ENCODE measurements at places on chromosomes 2 and 18. TPM values are rescaled to one million over a fixed set of nuclear protein-coding genes. Genes with fewer than 3 reads are reported as not detected.
A peak's percentile ranks its signal among the peaks of the same experiment; 100 is the strongest.

Gene PLGLB1
- total RNA-seq: not detected

Gene KCTD1
- total RNA-seq: 63.2 TPM

DNA sequence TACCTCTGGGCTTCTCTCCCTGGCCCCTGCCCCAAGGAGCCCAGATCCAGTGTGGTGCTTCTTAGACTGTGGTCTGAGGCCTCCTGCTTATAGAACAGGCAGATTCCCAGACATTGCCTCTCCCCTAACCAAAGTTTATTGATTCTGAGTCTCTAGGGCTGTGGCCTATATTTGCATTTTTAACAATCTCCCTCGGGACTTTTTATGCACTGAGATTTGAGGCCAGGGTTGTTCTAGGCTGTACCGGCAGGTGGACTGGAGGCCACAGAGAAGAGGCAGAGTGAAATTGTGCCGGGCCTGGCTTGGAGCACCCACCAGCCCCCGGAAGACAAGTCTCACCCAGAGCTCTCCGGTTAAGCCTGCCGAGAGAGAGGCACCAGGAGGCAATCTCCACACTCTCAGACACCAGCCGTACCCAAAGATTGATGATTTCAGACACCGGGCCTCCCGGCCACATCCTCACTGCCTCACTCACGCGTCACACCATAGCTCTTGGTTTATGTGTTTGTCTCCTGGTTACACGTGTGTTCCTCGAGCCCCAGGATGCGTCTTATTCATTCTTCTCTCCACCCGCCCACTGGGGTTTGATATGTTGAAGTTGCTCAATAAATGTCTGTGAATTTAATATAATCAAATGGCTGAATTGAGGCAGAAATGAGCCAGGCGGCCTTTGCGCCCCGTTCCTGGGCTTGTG is 203.7 kb downstream of the KLHL29 start:
- H3K4me3 ChIP-seq: no peak overlapping the region
- no peak for DNase-seq
- no peaks in the 10 kb centered on the region for H3K27me3 ChIP-seq

DNA sequence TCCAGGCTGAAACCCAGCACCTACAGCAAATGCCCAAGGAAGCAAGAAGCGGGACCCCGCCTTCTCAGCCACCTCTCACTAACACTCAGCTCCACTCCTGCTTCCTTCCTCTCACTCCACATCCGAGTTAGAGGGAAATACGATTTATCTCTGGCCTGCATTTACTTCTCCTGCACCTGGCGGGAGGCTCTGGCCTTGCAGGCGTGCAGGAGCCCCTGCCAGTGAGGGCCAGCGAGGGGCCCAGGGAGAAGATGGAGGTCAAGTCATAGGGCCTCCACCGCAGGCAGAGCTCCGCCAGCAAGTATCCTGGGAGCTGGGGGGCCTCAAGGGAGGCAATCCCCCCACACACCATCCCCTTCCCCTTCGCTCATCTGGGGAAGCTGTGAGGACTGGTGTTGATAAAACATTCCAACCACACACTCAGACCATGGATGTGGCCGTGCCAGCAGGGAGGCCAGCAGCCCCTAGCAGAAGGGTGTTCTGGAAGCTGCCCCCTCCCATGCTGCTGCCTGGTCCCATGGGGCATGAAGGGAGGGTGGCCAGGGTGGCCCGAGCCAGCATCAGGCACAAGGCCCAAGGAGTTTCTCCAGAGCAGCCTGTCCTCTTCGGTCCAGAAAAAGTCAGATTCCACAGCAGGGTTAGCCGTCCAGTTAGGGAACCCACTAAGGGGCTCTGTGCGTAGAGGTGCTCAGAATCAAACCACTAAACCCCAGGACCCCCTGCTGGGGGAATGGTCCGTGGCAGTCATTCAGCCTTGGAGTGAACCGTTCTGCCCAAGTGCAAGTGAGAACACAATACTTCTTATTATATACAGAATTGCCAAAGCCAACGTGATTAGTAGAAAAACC is 91.2 kb downstream of the HDAC4 start:
- no peak for DNase-seq
- no peak overlapping the region for H3K27ac ChIP-seq
- H3K4me3 ChIP-seq: no peak overlapping the region
- H3K4me1 ChIP-seq: no peaks in the 10 kb centered on the region
- no peaks in the 10 kb centered on the region for H3K27me3 ChIP-seq

Gene SOWAHC
- total RNA-seq: 19.1 TPM

DNA sequence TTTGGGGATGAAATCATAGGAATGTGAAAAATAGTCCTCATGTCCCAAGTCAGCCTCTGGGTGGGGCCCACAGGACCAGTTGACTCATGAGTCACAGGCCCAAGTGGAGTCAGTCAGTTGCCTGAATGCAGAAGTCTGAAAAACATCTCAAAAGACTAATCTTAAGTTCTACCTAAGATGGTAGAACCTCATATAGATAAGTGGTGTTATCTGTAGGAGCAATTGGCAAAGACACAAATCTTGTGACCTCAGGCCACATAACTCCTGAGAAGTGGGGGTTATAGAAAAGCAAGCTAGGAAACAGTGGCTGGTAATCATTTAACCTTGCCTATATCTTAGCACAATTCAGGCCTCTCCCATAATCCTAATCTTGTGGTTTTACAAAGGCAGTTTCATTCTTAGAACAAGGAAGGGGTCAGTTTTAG is 257.1 kb upstream of the SPOPL start:
- H3K27me3 ChIP-seq: no peaks in the 10 kb centered on the region
- H3K36me3 ChIP-seq: no peaks in the 10 kb centered on the region
- no peak overlapping the region for H3K4me3 ChIP-seq
- H3K27ac ChIP-seq: peak overlapping the region; percentile 72
- peak; percentile 50 for DNase-seq

Gene LCT
- total RNA-seq: 1.4 TPM

GRCh38 chr2:188278388-188279092 is 13.1 kb upstream of the GULP1 start:
- H3K4me3 ChIP-seq: no peak overlapping the region
- no peak for DNase-seq
- H3K27ac ChIP-seq: no peak overlapping the region
- peaks cover 15% of the 10 kb centered on the region for H3K4me1 ChIP-seq
- H3K27me3 ChIP-seq: no peaks in the 10 kb centered on the region
